ENCODE measurements at places on chromosomes 1 and 21. TPM values are rescaled to one million over a fixed set of nuclear protein-coding genes. Genes with fewer than 3 reads are reported as not detected.
A peak's percentile ranks its signal among the peaks of the same experiment; 100 is the strongest.

GRCh38 chr1:93753791-93754763, 72.4 kb upstream of the BCAR3 start:
- DNase-seq, result peak; percentile 49

The PGLYRP4 gene
- total RNA-seq, result not detected

The OR2L8 gene
- not detected for total RNA-seq

The TMEM125 gene
- total RNA-seq, result 0.41 TPM

The CHML gene
- total RNA-seq, result 5.9 TPM

Measured in left cardiac atrium (tissue), 4 donors.